ENCODE measurements at places on chromosomes 2 and 18.

GRCh38 chr18:77223653-77224052 lies 26.0 kb upstream of the GALR1 start:
- DNase-seq, result no peak

DNA sequence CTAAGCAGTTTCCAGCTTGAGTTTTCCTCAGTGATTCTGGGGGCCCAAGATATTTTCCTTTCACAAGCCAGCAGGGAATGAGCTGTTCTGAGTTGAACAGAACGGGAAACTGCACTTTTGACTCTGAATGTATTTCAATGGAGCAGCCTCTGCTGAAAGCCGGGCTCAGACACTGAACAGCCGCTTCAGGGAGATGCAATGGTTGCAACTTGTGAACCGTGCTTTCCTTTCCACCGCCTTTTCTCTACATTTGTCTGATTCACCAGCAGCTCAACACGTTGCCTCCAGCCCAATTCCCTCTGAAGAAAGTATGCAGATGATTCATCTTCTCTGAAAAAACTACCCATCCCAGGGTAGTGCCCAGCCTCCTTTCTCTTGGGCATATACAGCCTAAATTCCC lies 119.3 kb upstream of the PKDCC start:
- DNase-seq, result no peak

- no peak for DNase-seq
Measured at GRCh38 chr2:122575076-122575475, 819.6 kb downstream of the TSN start.

DNA sequence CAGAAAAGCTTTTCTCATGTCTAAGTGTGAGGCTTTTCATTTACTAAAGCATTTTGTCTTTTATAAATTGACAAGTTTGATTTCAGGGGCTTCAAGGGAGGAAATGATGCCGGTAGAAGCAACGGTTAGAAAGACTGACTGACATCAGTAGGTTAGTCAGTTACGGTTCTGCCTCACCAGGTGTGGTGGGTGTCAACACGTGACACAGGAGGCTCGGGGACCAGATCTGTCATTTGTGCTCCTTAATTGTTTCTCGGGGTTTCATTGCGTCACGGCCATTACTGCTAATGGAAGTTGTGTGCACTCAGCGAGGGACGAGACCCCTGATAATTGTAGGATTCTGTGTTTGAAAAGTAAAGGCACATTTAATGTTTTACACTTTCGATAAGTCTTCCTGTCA lies 18.9 kb upstream of the PTPRM start:
- DNase-seq, result no peak

GRCh38 chr2:97995026-97995733 lies 568 bp downstream of the TMEM131 start:
- DNase-seq, result no peak

GRCh38 chr2:240403396-240404104 lies 31.9 kb upstream of the GPC1 start:
- DNase-seq, result no peak

All from activated CD8-positive, alpha-beta memory T cell treated with anti-CD3 and anti-CD28 coated beads for 1 hour (primary cell).